ENCODE measurements at places on chromosomes 11 and 22.

- DNase-seq: no peak
Observed at GRCh38 chr11:128603752-128604414, 16.5 kb upstream of the ETS1 start.

DNA sequence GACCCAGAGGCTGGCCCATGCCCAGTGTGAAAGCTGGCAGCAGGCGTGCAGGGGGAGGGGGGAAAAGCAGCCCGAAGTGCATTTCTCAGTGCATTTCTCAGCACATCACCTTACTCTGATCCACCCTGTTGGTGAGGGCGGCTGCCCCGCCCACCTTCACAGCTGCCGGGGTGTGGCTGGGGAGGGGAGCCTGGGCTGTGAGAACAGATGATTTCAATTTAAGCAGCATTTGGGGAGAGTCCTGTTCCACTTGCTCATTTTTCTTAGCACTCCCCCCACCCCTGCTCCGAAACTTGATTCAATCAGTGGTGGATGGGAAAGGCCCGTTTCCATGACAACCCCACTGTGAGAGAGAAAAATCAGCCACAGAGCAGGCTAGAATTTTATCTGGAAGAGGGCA lies 84.8 kb downstream of the SNX19 start:
- DNase-seq: no peak

DNA sequence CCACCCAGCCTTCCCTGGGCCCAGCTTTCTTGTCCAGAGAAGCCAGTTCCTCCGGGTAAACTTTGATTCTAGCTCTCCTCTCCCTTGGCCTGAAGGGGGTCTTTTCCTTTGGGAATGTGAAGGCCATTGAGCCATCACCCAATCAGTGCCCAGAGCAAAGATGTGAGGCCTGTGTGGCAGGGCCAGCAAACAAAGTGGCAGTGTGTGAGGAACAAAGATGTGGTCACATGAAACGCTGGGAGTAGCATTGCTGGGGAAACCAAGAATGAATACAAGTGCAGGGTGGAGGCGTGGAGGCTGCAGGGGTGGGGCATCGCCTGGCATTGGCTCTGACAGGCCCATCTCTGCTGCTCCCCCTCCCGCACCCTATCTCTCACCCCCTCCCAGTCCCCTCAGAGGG lies 91.9 kb upstream of the BID start:
- no peak for DNase-seq

- no peak for DNase-seq
Observed at GRCh38 chr11:84384731-84385130, 1098.6 kb upstream of the CCDC90B start.

- DNase-seq: no peak
Observed at GRCh38 chr22:49608228-49608627, 219.4 kb downstream of the BRD1 start.

- no peak for DNase-seq
Observed at GRCh38 chr11:66720223-66720898, 8.7 kb downstream of the SPTBN2 start.

DNA sequence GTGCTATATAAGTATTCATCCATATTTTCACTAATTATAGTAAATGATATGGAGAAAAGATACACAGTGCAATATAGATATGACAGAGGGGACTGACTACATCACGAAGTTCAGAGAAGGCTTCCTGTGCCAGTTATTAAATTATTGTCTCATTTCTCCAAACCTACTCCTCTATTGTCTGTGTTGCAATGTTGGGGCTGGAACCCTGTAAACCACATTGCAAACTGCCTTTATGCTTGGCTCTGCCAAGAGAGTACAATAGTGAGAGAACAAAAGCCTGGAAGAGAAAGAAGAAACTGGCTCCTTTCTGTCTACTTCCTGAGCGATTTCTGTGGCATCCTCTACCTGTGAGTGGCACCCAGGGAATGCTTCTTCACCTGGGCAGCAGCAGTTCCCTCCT lies 46.4 kb downstream of the ME3 start:
- DNase-seq: no peak

DNA sequence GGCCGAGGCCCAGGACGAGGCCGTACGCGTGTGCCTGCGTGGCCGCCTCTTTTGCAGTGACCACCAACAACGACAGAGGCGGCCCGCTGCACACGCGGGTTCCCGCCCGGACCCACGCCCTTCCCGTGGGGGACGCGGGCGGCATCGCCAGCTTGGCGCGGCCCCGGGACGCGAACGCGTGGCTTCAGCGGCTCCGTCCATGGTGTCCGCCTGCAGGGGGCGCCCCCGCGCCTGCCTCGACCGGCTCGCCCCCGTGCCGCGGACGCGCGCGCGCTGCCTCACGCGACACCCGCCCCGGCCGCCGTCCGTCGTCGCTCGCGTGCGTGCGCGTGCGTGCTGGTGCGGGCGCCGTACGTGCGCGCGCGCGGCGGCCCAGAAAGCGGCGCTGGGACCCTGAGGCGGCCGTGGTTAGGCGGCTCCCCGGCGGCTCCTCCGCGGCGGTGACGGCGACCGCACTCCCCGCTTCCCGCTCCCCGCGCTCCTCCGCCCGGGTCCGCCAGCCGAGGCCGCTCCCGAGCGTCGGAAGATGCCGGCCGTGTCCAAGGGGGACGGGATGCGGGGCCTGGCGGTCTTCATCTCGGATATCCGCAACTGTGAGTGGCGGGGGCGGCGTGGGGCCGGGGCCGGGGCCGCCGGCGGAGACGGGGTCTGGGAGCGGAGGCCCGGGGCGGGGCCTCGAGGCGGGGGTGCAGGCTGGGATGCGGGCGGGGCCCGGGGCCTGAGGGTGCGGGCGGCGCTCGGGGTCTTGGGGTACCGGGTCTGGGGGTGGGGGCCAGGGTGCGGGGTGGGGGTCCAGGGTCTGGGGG lies at the start of gene AP2A2:
Gene AP2A2, plus strand, starts transcription at position 375 of the 806 bp plus-strand sequence. Its CDS starts 152 bp downstream, at position 527.
- peak; percentile 92 for DNase-seq

DNA sequence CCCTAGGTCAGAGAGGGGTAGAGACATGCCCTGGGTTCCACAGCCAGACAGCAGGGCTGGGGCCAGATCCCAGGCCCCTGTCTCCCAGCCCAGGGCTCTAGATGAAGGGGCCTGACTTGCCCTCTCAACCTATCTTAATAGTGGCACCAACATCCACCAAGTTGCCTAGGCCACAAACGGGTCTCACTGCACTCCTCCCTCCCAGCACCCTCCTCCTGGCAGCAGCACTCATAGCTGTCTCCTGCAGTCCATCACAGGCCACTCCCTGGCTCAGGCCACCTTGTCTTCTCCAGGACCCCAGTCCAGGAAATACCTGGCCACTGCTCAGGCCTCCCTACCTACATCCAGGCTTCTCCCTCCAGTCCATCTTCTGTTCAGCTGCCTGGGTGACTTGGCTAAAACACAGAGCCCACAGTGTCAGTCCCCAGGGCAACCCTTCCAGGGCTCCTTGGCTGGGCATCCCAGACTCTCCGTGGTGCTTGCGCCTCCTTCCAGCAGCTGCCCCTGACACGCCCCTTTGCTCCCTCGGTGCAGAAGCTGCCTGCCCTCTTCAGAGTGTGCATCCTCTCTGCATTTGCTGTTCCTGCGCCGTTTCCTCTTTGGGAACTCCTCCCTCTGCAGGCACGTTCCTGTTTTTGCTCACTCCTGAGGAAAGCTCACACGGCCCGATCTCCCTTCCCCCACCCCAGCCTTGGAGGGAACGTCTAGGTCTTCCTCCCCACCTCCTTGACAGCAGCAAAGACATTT lies 40.5 kb downstream of the LRRC32 start:
- DNase-seq: peak; percentile 76

GRCh38 chr22:33779243-33779642 lies 141.0 kb downstream of the LARGE1 start:
- DNase-seq: no peak

DNA sequence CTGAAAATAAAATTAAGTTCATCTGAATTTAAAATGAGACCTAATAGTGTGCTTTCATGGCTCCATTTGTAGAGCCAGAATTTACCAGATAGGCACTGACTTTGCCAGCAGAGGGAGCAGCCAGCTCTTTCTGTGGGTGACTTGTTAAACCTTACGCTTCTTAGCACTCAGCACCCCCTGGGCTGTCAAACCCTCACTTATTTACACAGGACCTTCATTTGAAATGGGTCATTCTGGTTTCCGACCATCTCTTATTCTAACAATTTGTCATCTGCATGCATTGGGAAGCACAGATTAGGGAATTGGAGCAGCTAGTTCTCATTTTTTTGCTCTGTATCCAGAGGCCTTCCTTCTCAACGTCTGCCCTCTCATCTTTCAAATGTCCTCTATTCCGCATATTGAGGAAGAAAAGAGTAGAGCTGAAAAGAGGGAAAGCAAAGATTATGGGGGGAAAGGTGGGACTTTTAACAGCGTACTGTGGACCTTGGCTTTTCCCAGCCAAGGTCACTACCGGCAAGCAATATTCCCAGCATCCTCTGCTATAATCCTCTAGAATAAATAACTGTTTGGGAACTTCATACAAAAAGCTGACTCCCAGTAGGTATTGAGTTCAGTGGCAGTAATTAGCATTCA lies 3.1 kb downstream of the ASRGL1 start:
- DNase-seq: peak; percentile 59

DNA sequence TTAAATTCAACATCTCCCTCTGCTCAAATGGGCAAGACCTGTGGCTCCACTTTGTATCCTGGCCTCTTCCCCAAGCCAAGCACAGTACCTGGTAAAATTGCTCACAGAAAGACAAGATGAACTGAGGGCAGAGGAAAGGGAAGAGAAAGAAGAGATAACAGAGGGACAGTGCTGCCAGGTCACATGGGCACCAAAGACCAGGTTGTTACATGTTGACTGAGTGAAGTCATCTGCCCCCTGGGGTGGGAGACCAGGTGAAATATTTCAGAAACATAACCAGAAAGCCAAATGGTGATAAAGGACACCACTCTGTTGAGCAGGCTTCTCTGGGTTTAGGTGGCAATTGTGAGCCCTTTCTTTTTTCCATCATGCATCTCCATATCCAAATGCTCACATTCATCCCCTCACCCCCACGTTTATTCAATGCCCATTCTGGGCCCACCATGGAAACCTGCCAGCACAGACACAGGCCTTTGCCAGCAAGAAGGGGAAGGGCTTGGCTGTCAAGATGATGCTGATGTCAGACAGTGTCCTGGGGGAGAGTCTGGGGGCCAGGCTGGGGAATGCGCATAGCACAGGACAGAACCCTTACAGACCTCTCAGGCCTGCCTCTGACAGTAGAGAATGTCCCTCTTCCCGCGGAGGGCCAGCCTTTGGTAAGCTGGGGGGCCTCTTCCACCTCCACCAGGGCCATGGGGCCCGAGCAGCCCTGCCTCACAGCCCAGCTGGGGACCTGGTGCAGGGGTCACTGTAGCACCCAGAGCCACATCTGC lies 51.6 kb downstream of the DGCR2 start:
- DNase-seq: no peak

DNA sequence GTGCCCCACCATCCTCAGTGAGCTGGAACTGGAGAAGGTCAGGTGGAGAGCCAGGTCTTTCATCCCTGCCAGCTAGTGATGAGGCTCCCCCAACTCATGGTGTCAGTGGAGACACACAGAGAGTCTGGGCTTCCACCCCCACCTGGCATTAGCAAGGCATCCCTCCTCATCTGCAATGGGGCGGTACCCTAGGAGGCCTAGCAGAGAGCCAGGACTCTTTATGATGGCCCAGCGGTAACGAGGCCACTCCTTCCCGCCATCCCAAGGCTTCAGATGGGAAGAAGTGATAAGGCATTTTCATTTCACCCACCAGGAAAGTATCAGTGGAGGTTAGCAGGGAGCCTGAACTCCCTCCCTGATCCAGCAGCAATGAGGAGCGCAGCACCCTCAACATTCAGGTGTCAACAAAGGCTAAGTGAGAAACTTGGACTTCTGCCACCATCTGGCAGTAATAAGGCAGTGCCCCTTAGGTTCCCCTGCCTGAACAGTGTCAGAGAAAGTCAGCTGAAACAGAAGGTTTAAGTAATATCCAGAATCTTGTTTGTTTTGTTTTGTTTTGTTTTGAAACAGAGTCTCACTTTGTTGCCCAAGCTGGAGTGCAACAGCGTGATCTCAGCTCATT lies 40.5 kb upstream of the FBLN1 start:
- DNase-seq: no peak

DNA sequence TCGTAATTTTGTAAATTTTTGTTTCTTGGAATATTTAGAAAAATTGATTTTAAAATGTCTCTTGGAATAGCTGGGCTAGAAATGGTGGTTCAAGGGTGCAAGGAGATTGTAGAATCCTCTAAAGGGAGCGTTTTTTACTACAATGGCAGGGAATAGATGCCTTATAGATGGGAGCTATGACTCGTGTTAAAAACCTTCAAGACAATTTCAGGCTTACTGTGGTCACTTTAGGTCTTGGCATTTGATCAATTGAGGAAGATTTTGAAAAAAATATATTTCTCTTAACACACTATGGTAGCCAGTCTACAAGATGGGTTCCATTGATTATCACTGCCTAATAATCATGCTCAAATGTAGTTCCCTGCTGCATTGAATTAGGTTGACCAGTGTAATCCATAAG lies 25.0 kb downstream of the METTL15 start:
- DNase-seq: no peak

- peak; percentile 39 for DNase-seq
Observed at GRCh38 chr22:18994701-18995326, 58.7 kb upstream of the PRODH start.
